ENCODE measurements at places on chromosomes 3 and 15. TPM values are rescaled to one million over a fixed set of nuclear protein-coding genes. Genes with fewer than 3 reads are reported as not detected.

Gene C3orf85
- total RNA-seq, result not detected

Gene SH2D7
- total RNA-seq, result not detected

Gene GATM
- 18.2 TPM for total RNA-seq

Gene GOLGA6L25
- not detected for total RNA-seq

Gene DAZL
- total RNA-seq, result not detected

Gene ST3GAL6
- total RNA-seq, result not detected

GRCh38 chr3:69504232-69504631 is 118.3 kb upstream of the FRMD4B start:
- H3K4me3 ChIP-seq, result no peak overlapping the region
- no peak for DNase-seq
- H3K4me1 ChIP-seq, result no peaks in the 10 kb centered on the region
- H3K27me3 ChIP-seq, result no peaks in the 10 kb centered on the region
- no peak overlapping the region for H3K27ac ChIP-seq

DNA sequence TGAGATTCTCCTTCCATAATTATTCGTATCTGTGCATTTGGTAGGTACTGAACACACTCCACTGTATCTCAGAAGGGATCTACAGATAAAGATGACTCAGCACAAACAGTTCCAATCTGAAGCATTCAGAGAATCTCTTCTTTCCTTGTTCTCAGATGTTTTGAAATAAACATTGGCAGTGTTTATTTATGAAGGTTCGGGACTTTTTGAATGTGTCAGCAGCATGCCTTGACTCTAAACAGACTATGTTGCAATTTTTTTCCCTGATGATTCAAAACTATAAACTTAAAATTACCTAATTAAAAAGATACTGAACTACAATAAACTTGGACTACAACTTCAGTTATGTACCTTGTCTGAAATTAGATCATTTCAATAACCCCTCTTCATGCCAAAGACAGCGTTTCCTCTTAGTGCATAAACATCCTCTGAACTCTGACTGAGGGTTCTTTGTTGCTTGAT is 612.9 kb upstream of the TBL1XR1 start:
- H3K36me3 ChIP-seq, result no peaks in the 10 kb centered on the region
- no peak overlapping the region for H3K4me3 ChIP-seq
- no peak for DNase-seq
- no peak overlapping the region for H3K27ac ChIP-seq
- peaks cover 4% of the 10 kb centered on the region for H3K4me1 ChIP-seq

DNA sequence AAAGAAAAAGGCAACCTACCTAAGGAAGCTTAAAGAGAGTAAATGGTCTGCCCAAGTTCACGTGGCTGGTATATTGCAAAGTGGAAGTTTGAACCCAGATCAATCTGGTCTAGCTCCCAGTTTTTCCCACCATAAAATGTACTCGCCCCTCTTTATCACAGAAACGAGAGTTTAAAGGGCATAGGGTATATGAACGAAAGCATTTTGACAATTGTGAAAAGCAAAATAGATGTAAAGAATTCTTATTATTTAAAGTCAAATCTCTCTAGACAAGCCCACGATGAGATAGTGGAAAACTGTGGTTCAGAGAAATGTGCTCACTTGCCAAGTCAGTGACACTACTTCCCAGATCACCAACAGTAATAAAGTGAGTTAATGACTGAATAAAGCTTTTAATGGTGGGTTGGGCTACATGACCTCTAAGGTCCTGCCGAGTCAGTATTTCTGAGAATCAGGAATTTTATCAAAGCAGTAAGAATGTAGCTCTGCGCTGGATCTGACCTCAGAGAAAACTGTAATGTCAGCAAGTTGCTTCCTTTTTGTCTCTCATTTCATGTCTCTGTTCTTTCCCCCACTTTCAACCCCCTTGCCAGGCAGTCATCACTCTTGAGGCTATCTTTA is 23.3 kb upstream of the NEO1 start:
- no peak overlapping the region for H3K4me3 ChIP-seq
- peaks cover 2% of the 10 kb centered on the region for H3K27me3 ChIP-seq
- no peaks in the 10 kb centered on the region for H3K36me3 ChIP-seq
- H3K4me1 ChIP-seq, result no peaks in the 10 kb centered on the region

DNA sequence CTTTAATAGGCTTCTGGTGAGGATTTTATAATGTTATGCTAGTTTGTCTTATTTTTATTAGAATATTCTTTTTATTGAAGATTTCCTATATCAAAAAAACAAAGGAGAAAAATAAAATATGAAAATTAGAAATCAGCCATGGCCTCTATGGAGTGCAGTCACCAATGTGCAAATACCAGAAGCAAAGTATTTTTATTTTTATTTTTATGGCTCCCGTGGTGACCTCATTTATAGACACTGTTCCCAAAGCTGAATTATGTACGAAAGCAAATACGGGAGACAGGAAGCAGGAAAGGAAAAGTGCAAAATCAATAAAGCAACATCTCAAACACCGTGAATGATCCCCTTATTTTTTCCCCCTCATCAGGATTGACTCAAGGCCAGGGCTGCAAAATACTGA is 35.1 kb downstream of the DAZL start:
- H3K27ac ChIP-seq, result no peak overlapping the region
- H3K4me3 ChIP-seq, result no peak overlapping the region
- H3K4me1 ChIP-seq, result no peaks in the 10 kb centered on the region
- H3K36me3 ChIP-seq, result no peaks in the 10 kb centered on the region
- H3K27me3 ChIP-seq, result no peaks in the 10 kb centered on the region

- no peak overlapping the region for H3K4me3 ChIP-seq
- peaks cover 6% of the 10 kb centered on the region for H3K27me3 ChIP-seq
- no peaks in the 10 kb centered on the region for H3K36me3 ChIP-seq
These were observed 11.5 kb upstream of the MSL2 start for GRCh38 chr3:136207489-136208115.

DNA sequence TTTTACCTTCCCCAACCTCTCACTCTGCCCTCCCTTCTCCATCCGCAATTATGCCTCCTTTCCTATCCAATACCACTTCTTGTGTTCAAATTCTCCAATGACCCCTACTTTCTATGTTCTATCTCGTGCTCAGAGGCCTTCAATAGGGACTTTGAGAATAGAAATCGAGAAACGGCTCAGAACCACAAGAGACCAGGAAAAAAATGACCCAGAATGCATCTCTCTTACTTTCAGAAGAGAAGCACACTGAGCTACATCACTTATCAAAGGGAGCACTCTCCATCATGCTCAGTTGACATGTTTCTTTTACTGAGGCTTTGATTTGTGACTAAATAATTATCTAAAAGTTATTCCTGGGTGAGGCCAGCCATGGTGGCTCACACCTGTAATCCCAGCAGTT is 162.4 kb upstream of the PRICKLE2 start:
- H3K27ac ChIP-seq, result no peak overlapping the region
- no peaks in the 10 kb centered on the region for H3K4me1 ChIP-seq
- no peak for DNase-seq
- H3K27me3 ChIP-seq, result no peaks in the 10 kb centered on the region

- peaks cover 4% of the 10 kb centered on the region for H3K36me3 ChIP-seq
- DNase-seq, result no peak
- H3K27ac ChIP-seq, result no peak overlapping the region
- peaks cover 2% of the 10 kb centered on the region for H3K4me1 ChIP-seq
- no peaks in the 10 kb centered on the region for H3K27me3 ChIP-seq
- no peak overlapping the region for H3K4me3 ChIP-seq
These were observed 208.1 kb downstream of the OSBPL10 start for GRCh38 chr3:31772758-31773473.

DNA sequence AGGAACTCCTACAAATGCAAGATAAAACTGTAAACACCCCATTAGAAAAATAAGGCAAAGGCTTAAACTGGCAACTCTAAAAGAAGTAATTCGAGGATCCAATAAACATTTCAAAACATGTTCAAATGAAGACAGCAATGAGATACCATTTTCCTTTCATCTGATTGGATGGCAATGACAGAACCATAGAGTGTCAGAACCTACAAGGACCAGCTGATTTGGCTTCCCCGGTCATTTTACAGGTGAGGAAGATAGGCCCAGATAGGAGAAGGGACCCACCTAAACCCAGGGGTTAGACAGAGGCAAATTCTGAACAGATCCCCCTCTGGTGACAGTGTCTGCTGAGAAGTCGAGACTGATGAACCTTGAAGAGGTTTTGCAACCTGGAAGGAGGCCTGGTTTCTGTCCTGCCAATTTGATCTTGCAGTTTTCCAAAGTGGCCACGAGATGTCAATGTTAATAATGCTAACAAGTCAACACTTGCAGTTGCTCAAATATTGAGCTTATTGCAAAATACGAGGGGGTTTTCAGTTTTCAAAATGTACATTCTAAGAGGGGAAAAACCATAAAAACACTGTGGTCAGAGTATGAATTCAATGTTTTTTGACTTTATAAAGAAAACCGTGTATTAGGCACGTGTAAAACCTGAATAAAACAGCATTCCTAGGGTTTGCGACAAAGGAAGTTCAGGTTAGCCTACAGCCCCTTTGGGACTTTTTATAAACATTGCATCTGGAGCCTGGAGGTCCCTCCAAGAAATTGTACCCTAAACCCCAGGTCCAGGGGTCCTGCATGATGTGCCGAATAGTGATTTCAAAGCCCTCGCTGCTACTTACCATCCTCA is 21.5 kb downstream of the CFAP161 start:
- no peak overlapping the region for H3K4me3 ChIP-seq
- H3K27ac ChIP-seq, result no peak overlapping the region
- H3K27me3 ChIP-seq, result no peaks in the 10 kb centered on the region
- DNase-seq, result peak; percentile 43

DNA sequence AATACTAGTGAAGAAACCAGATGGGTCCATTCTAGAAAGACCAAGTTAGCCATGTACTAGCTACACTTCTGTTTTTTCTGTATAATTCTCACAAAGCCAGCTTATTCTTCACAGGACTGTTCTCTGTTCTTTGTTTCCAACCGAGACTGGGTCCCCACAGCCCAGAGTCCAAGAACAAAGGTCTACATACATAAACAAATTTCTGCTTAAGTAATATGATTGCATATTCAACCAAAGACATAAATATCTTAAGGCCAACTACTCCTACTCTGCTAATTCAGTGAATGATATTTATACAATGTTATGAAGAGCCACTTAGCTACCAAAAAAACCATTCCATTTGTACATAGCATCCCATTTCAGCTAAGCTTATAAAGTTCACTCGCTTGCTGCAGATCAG is 299.8 kb upstream of the CCDC54 start:
- H3K4me3 ChIP-seq, result no peak overlapping the region
- no peak overlapping the region for H3K27ac ChIP-seq
- no peaks in the 10 kb centered on the region for H3K27me3 ChIP-seq
- no peaks in the 10 kb centered on the region for H3K4me1 ChIP-seq
- DNase-seq, result no peak

DNA sequence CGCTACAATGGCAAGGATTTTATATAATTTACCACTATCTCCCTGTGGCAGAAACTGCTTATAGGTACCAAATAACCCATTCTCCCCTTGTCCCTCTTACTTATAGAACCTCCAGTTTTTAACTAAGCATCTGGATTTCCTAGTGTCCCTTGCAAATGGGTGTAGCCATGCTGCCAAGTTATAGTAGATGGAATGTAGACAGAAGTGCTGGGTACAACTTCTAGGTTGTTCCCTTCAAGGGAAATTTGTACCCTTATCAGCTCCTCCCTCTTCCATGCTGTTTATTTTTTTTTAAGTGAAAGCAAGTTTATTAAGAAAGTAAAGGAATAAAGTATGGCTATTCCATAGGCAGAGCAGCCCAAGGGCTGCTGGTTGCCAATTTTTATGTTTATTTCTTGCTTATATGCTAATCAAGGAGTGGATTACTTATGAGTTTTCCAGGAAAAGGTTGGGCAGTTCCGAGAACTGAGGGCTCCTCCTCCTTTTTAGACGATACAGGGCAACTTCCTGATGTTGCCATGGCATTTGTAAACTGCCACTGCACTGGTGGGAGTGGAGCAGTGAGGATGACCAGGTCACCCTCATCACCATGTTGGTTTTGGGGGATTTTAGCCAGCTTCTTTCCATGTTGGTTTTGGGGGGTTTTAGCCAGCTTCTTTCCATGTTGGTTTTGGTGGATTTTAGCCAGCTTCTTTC is 40.1 kb upstream of the TM4SF19 start:
- H3K36me3 ChIP-seq, result peaks cover 2% of the 10 kb centered on the region
- H3K27me3 ChIP-seq, result no peaks in the 10 kb centered on the region
- H3K4me3 ChIP-seq, result no peak overlapping the region
- H3K4me1 ChIP-seq, result no peaks in the 10 kb centered on the region

DNA sequence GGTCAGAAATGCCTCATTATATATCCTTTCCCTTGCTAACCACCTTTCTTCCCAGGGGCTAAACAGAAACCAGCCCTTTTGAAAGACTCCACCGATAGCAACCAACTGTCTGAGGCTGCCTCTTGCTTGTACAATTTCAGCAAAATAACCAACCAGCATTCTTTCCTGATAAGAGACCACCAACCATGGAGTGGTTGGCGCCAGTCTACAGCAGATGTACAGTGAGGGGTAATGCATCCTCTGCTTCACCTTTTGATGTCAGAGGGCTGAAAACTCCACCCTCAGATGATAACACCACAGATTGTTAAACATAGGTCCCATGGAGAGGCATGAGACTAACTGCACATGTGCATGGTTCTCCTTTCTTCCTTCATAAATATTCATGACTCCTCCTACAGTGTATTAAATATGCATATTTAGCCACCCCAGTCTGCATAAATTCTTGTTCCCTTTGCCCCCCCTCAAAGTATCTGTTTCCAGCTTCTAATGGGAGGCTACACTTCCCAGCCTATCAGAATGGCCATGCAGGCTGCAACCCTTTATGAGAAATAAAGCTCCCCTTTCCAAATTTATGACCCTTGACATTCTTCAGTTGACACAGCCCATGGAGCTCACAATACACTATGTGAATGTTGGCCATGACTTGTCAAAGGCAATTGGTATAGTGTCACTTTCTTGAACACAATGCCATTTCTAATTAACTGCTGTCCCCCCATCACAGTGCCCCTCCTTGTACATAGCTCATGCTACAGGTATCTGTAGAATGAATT is 48.3 kb downstream of the GABRB3 start:
- H3K4me1 ChIP-seq, result no peaks in the 10 kb centered on the region
- no peaks in the 10 kb centered on the region for H3K27me3 ChIP-seq
- H3K27ac ChIP-seq, result no peak overlapping the region
- no peak overlapping the region for H3K4me3 ChIP-seq
- no peaks in the 10 kb centered on the region for H3K36me3 ChIP-seq
- DNase-seq, result no peak

- no peak overlapping the region for H3K4me3 ChIP-seq
- peaks cover 9% of the 10 kb centered on the region for H3K27me3 ChIP-seq
- H3K4me1 ChIP-seq, result no peaks in the 10 kb centered on the region
- H3K27ac ChIP-seq, result no peak overlapping the region
- DNase-seq, result no peak
These were observed 1.3 kb upstream of the UNC13C start for GRCh38 chr15:53976844-53977392.

DNA sequence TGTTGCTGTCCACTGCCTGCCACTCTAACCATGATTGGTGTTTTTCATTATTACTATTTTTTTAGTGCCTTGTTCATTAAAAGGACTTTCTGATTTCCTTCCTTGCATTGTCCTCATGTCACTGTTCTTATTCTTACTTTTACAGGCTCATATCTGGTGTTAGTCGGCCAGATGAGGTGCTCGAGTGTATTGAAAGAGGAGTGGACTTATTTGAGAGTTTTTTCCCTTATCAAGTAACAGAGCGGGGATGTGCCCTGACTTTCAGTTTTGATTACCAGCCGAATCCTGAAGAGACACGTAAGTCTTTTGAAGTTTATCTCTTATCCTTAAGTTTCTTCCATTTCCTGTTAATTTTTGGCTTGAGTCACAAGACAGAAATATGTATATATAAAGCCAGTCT is 23.2 kb downstream of the QTRT2 start:
- peaks cover 90% of the 10 kb centered on the region for H3K36me3 ChIP-seq
- no peaks in the 10 kb centered on the region for H3K27me3 ChIP-seq
- H3K27ac ChIP-seq, result no peak overlapping the region
- H3K4me3 ChIP-seq, result no peak overlapping the region

Data from B cell (primary cell).